CD4-positive, alpha-beta T cell treated with Interleukin-10 for 1 hour (primary cell): ENCODE measurements at places on chromosomes 3 and 15.
A peak's percentile ranks its signal among the peaks of the same experiment; 100 is the strongest.

DNA sequence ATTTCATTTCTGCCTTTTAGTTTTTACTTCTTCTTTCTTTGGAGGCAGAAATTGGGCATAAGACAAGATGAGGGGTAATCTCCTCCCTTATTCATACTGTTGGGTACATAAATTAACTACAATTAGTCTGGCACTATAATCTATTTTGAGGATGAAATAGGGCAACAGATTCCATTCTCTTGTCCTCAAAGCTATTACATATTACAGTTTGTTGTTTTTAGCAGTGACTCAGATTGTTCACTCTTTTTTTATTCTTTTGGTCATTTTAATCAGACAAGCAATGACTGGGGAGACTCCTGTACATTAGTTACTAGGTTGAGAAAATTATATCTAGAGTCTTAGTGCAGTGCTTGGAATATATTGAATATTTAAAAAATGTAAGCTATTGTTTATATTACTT lies 556.0 kb downstream of the OTOL1 start:
- DNase-seq = no peak

DNA sequence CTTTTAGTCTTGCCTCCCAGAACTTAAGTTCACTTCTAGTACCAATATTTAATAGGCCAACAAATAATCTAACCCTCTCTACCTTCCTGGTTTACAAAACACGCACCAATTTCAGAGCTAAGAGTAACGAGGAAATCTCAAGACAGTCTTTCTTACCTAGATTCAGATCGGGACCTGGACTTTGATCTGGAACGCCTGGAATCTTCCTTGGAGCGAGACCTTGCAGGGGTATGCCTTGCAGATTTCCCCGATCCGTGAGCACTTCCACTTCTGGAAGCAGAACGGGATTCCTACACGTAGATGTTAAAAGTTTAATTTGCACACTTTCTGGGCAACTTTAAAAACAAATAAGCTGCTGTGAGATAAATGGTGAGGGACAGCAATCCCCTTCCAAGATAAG lies 11.4 kb downstream of the TRA2B start:
- no peak for DNase-seq

GRCh38 chr3:3495611-3496010 lies 303.6 kb upstream of the LRRN1 start:
- no peak for DNase-seq

- no peak for DNase-seq
These were observed 39.0 kb downstream of the LRTM1 start for GRCh38 chr3:54888873-54889272.

DNA sequence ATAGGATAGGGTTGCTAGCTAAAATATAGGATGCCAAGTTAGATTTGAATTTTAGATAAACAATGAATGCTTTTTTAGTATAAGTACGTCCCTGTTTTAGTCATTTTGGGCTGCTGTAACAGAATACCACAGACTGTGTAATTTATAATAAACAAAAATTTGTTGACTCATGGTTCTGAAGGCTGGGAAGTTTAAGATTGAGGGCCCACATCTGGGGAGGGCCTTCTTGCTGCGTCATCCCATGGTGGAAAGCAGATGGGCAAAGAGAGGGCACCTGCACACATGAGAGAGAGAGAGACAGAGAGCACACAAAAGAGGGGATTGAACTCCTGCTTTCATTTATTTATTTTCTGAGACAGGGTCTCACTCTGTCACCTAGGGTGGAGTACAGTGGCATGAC lies 246.5 kb downstream of the EPHB1 start:
- no peak for DNase-seq

GRCh38 chr15:49225572-49226281 lies 55.7 kb downstream of the GALK2 start:
- DNase-seq = no peak

- DNase-seq = no peak
These were observed 810 bp upstream of the MEF2A start for GRCh38 chr15:99565049-99565298.

DNA sequence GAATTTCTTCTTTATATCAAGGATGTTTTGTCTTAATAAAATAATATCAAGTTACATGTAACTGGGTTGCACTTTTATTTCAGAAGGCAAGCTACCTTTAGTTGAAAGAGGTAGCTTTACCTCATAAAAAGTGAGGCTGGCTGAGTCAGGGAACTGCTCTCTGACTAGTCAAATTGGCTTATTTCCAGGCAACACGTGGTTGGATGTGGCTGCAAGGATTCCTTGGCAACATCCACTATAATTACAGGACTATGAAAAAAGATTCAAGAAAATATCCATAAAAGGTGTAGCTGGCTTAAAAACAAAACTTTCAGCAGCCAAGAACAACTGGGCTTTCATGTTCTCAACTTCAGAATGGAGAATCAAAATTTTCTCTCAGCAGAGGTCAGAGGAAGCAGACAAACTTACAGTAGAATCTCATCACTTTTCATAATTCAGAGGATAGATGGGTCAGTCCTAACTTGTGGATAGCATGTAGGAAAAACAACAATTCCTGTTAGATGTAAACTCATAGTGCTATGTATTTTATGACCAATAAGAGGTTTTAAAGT lies 779.1 kb downstream of the MECOM start:
- DNase-seq = no peak

- DNase-seq = no peak
These were observed 5.5 kb downstream of the BMF start for GRCh38 chr15:40102897-40103858.

- DNase-seq = no peak
These were observed 7.7 kb downstream of the CHRNB4 start for GRCh38 chr15:78633348-78633747.

DNA sequence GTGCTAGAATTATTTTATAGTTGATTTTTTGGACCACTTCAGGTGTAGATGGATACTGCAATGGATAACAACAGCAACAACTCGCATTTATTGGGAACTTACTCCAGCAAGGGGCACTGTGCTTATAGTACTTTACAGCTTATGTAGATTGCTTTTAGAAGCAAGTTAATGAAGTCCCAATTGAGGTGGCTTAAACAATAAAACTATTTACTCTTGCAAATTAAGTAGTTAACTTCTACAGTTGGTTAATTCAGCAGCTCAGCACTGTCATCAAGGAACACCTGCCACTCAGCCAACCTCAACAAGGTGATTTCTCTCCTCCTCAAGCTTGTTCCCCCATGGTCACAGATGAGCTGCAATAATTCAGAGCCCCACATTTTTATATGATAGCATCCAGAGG lies 124.1 kb downstream of the RASA2 start:
- DNase-seq = no peak

- DNase-seq = no peak
These were observed 38.4 kb upstream of the PHLDB2 start for GRCh38 chr3:111820651-111821050.

- no peak for DNase-seq
These were observed 28.1 kb upstream of the FURIN start for GRCh38 chr15:90840157-90840855.

GRCh38 chr15:58472821-58473581 lies 41.2 kb downstream of the LIPC start:
- peak; percentile 60 for DNase-seq

- no peak for DNase-seq
These were observed 341.3 kb upstream of the THBS1 start for GRCh38 chr15:39239562-39239961.
